ENCODE measurements at places on chromosomes 11 and 22. TPM values are rescaled to one million over a fixed set of nuclear protein-coding genes. Genes with fewer than 3 reads are reported as not detected.

The TCN1 gene
- not detected for total RNA-seq

The SYCE3 gene
- total RNA-seq: not detected

The CRYBB3 gene
- not detected for total RNA-seq

The F2 gene
- total RNA-seq: 1.1 TPM

The TEX12 gene
- total RNA-seq: 4.2 TPM

The ACTN3 gene
- total RNA-seq: not detected

The OR8G5 gene
- total RNA-seq: not detected

The JAML gene
- total RNA-seq: 8.9 TPM

The PRR33 gene
- not detected for total RNA-seq

The ELFN2 gene
- 0.17 TPM for total RNA-seq

The GANAB gene
- 126 TPM for total RNA-seq

The MYEOV gene
- not detected for total RNA-seq

The PLAAT5 gene
- total RNA-seq: 2.7 TPM

The CCDC87 gene
- total RNA-seq: 0.46 TPM

The KIAA1671 gene
- total RNA-seq: 14.2 TPM

The CSF2RB gene
- total RNA-seq: 19.4 TPM

The FXYD6 gene
- 78.9 TPM for total RNA-seq

The MMP8 gene
- 1.3 TPM for total RNA-seq

The MYO7A gene
- total RNA-seq: 4.9 TPM

The TRIM49 gene
- total RNA-seq: not detected

The TMEM191C gene
- not detected for total RNA-seq

The TTC17 gene
- total RNA-seq: 61.0 TPM

The HTR3A gene
- total RNA-seq: 0.42 TPM

The OR52I2 gene
- total RNA-seq: not detected

The WNT7B gene
- not detected for total RNA-seq

The DCDC1 gene
- not detected for total RNA-seq

The OR52I1 gene
- total RNA-seq: not detected

The OR4A16 gene
- total RNA-seq: not detected

The PRCP gene
- total RNA-seq: 33.5 TPM

The OR2AG1 gene
- not detected for total RNA-seq

The DDIAS gene
- 0.52 TPM for total RNA-seq

The DNAJB7 gene
- total RNA-seq: not detected

The SLC22A25 gene
- total RNA-seq: not detected

The BIK gene
- 0.32 TPM for total RNA-seq

The MMP13 gene
- not detected for total RNA-seq
